SK-N-SH (cell line): ENCODE measurements at places on chromosomes 3 and 15.

GRCh38 chr3:38473229-38473628 lies 19.5 kb downstream of the ACVR2B start:
- DNase-seq = no peak

GRCh38 chr3:81713031-81713430 lies 48.4 kb downstream of the GBE1 start:
- no peak for DNase-seq

GRCh38 chr3:126891791-126892190 lies 91.1 kb upstream of the PLXNA1 start:
- DNase-seq = no peak

GRCh38 chr3:184769382-184770170 lies 42.4 kb upstream of the VPS8 start:
- DNase-seq = no peak

DNA sequence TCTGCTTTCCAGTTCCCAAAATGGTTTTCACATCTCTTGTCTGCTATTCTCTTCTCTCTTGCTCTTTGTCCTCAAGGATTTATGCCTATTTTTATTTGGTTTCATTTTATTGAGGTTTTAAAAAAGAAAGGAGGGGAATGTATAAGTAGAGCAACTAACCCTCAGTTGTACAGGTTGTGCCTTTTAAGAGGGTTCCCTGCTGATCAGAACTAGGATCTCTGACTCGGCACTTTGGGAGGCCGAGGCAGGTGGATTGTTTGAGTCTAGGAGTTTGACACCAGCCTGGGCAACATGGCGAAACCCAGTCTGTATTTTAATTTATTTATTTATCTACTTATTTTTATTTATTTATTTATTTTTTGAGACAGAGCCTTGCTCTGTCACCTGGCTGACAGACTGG lies 123.6 kb downstream of the ZNF609 start:
- no peak for DNase-seq

DNA sequence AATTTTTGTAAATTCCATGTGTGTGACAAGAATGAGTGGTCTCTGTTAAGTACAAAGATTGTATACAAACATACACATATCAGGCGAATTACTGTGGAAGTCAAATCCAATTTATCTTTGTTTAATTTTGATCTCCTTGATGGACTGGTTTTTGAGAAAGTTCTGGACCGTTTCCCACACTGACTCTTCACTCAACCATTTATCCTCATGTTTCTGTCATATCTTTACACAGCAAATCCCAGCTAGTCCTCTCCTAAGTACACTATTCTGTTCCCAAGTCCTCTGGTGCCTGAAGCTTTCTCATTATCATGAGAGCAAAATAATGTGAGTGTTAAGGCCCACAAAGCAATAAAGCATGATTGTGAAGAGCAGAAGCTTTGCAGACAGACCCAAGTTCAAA lies 189.9 kb downstream of the WNT5A start:
- DNase-seq = no peak

GRCh38 chr3:29141918-29142275 lies 139.0 kb upstream of the RBMS3 start:
- no peak for DNase-seq

DNA sequence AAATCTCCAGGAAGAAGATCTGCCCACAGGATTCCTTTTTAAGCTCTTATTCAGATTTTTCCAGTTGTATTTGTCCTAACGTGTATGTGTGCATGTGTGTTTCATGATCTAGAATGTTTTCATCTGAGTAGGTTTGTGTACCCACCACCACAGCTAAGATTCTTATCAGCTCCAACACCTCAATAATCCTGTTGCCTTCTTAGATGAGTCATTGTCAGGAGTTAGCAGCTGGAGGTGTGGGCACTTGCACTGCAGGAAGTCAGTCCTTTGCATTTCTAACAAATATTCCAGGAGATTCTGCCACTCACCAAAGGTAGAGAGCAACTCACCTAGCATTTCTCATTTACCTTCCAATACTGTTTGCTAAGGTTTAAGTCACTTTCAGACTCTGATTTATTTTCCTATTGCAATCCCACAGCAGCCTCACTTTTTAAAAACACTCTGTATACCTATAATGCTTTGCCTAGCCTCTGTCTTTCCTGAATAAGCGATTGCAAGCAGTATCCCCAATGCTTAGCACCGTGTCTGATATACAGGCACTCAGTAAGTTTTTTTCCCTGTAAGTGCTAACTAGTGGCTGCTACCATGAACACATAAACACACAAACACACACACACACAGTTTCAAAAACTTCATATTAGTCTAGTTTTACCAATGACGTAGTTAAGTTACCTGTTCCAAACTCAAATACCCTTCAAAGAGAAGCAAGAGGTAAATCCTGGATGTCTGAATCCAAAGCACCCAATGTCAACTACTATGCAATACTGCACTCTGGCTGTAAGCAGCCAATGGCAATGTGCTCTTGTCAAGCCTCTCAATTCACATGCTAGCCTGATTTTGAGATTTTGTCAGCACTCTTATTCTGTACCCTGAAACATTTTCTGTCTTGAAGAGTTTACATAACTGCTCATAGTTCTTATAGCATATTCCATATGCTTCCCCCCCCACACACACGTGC lies 713.5 kb upstream of the LMCD1 start:
- no peak for DNase-seq

- no peak for DNase-seq
Observed at GRCh38 chr15:100187677-100188076, 154.1 kb downstream of the ADAMTS17 start.

DNA sequence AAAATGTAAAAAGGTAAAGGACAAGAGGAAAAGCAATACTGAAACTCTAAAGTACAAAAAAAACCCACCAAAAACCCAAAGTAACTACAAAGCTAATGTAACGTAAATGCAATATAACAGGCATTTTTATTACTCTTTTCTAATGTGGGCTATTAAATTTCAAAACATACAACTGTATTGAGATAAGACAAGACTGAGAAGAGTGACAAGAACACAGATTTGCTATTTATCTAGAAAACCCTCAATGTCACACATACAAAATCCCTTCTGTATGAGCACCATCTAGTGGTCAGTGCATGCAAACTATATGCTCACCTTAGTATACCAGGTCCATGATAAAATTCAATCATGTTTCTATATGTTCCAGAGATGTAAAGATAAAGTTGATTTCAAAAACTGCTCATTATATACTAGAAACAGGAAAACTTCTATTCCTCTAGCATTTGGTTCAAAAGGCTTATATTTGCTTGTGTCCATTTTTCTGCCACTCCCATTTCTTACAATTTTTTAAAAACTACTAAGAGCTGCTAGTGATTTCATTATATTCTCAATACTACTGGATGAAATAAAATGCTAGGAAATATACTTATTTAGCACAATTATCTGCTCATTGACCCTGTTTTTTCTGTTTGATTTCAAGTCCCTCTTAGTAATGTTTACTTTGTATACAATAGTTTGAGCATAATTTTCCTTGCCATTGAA lies 111.4 kb downstream of the DLG1 start:
- DNase-seq = peak; percentile 55

- DNase-seq = peak; percentile 99
Observed at GRCh38 chr3:53255775-53256703, at the start of gene TKT. Gene TKT (minus strand): TSS chr3:53256022. CDS start chr3:53255942, 80 bp downstream.
